ENCODE measurements at places on chromosomes 4 and X.
A peak's percentile ranks its signal among the peaks of the same experiment; 100 is the strongest.

- DNase-seq = no peak
These were observed 105.7 kb upstream of the RASGEF1B start for GRCh38 chr4:81577392-81577791.

GRCh38 chr4:158538911-158539310 lies 17.2 kb downstream of the RXFP1 start:
- DNase-seq = no peak

- no peak for DNase-seq
These were observed 1.9 kb downstream of the MAN2B2 start for GRCh38 chr4:6576932-6577331.

DNA sequence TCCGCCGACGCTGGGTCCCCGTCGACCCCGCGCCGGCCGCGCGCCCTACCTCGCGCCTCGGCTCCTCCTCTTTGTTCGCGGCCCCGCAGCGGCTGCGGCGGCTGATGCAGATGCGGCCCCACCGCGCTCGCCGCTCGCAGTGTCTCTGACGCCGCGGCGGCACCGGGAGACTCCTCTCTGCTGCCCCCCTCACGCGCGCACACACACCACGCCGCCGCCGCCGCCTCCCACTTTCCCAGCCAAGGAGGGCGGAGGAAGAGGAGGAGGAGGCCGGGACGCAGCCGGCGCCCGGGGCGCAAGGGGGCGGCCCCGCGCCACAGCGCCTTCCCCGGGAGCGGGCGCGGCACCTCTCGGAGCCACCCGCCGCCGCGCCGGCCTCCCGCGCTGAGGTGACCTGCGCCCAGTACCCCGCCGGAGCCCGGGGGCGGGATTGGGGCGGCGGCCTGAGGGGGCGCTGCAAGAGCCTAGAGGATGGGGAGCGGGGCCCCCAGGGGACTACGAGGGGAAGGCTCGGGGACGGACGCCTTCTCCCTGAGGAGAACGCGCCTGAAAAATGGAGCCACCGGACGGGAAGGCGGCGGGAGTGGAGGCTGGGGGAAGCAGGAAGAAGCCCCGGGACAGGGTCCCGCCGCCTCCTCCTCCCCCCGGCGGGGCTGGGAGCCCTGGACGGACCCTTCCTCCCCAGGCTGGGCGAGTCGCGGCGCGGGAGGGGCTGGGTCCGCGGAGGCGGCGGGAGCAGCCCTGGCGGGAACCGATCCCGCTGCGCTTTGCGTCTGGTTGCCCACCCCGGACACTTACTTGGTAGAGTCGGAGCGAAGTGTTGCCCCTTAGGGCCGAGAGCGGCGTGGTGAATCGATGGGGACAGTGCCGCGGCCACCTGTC lies at the start of gene SH3RF1:
Gene SH3RF1, minus strand, starts transcription at position 147 of the 882 bp plus-strand sequence. CDS start 1,744 bp downstream, outside the sequence.
- peak; percentile 93 for DNase-seq

GRCh38 chrX:71291381-71291780 lies 7.9 kb downstream of the NONO start:
- no peak for DNase-seq

GRCh38 chrX:10120828-10121227 lies 35.9 kb upstream of the CLCN4 start:
- no peak for DNase-seq

- DNase-seq = no peak
These were observed 96.2 kb upstream of the APOOL start for GRCh38 chrX:84907324-84907968.

DNA sequence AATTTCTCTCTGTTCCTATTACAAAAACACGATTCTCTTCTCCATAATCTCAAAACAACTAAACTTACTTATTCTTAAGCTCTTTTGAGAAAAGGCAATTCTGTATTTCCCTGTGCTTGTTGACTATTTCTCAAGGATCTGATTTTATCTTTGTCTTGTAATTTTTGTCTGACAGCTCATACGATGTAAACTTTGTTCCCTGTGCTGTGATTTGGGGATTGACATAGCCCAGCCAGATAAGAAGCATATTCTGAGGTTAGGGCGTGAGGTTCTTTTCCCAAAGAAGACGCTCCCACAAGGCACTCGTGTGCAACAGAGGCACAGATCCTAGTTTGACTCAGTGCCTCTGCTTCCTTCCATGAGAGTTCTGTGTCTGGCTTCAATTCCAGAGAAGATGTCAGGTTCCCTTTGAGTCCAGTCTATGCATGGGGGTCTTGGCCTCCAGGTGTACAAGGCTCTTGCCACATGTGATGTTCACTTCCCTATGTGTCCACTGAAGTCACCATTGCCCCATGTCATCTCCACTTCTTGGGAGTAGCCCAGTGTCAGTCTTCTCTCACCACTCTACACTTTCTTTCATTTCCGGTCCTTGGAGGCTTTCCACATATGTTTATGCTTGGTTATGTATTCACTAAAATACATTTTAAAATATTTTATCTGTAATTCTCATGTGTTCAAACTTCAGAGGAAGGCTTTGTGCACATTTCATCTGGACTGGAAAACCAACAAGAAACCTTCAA lies 94.8 kb downstream of the MID1 start:
- DNase-seq = no peak

GRCh38 chr4:166839615-166840251 lies 394.6 kb downstream of the SPOCK3 start:
- DNase-seq = no peak

DNA sequence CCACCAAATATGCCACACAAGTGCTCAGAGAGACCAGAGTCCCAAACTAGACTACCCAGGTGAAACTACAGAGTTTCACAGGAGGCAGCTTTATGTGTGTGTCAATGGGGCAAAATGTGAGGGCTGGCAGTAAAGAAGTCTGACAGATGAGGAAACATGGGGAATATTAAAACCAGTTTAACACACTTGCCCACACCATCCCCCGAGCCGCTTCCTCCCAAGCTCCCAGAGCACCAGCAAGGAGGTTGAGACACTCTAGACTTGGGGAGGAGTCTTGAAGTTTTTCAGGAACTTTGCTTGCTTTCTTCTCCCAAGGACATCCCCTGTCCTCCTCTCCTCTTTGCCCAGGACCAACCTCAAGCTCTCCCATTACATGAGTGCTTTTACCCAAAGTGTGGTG lies 94.7 kb upstream of the SPRY1 start:
- no peak for DNase-seq

DNA sequence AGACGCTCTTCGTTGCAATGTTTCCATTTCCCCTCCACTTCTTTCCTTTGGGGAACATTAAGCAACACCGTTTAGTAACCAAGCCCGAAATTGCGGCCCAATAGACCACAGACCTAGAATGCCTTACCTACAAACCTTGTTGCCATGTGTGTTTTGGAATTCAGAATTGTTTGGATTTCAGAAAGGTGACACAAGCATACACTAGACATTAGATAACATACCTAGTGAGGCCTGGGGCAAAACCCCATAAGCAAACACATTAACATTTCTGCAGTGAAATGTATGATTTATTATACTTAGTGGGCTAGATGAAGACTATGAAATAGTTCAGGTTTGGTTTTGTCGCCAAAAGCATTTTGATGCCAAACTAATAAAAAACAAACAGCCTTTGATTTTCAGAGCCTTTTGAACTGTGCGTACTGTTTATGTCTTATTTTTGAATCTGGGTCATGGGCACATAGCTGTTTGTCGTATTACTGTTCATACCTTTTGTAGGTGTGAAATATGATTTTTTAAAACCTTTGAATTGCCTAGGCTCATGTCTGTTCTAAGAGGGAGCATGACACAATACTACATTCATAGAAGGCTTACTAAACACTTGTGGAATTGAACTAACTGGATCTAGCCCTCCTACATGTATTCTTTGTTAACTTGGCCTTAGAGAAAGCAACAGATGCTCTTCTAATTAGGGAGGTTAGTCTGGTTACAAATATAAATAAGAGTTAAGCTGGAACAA lies 88.6 kb upstream of the TMEM164 start:
- no peak for DNase-seq

DNA sequence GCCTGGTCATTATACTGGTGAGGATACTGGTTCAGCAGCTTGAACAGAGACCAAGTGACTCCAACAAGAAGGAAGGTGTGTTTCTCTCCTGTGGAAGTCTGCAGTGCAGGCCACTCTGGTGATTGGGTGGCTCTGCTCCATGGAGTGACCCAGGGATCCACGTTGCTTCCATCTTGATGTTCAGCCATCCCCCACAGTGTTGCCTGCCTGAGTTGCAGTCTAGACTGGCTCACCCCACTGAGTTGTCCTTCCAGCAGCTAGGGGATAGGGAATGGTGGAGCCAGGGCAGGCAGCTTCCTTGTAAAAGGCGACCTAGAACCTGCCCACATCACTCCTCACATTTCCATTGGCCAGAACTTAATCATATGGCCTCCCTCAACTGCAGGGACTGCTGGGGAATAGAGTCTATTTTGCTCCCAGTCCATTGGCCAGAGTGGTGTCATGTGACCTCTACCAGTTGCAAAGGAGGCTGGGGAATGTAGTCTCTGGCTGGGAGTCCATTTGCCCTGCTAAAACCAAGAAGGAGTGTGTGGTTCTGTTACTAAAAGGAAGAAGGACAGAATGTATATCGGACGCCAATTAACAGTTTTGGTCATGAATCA lies 8.0 kb downstream of the MAN2B2 start:
- DNase-seq = no peak

DNA sequence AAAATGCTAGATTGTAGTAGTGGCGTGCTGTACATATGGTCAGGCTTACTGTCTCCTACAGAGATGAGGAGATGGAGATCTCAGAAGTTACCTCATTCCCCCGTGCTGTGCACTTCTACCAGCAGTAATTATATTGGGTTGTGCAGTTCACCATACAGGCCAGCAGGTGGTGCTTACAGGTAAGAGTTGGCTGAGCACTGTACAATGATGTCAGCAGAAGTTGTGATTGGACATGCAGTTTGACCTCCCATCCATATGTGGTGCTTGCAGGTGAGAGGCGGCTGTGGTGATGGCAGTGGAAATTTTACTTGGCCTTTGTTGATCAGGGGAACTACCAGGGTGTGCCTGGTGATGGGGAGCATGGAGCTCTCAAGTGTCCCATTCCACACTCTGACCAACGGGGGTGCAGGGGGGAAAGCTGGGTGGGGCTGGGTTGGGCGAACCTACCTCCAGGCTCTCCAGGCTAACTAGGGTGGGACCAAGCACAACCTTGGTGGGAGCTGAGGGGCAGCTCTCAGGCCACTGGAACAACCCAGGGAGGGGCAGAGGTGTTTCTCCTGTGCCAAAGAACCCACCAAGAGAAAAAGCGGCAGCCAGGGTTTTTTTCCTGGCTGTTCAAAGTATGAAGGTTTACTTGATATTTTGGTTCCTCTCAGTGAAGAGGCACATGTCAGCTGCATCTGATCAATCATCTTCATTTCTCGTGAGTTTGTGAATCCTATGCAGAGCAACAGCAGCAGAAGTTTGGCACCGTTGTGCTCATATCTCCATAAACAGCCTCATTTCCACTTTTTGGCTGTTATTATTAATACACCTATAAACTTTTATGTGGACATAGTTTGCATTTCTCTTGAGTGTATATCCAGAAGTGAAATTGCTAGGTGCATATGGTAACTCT lies 73.8 kb upstream of the FREM3 start:
- no peak for DNase-seq

GRCh38 chr4:125750828-125751466 lies 436.2 kb downstream of the FAT4 start:
- DNase-seq = peak; percentile 36

DNA sequence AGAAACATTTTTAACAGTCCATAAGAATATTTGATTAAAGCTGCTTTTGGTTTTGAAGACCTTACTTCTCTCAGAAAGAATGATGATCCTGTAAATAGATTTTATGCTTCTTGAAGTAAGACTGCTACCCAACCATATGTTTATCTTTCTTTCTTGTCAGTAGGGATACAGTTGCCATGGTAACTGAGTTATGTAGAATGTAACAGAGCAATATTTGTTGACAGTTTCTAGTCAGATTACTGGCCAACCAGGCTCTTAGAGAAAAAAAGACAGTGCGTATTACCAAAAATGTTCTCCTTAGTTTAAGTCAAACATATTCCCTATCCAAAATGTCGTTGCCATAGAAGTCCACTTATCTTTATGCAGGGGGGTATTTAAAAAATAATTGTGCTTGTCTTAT lies 456.8 kb downstream of the PRR32 start:
- no peak for DNase-seq

DNA sequence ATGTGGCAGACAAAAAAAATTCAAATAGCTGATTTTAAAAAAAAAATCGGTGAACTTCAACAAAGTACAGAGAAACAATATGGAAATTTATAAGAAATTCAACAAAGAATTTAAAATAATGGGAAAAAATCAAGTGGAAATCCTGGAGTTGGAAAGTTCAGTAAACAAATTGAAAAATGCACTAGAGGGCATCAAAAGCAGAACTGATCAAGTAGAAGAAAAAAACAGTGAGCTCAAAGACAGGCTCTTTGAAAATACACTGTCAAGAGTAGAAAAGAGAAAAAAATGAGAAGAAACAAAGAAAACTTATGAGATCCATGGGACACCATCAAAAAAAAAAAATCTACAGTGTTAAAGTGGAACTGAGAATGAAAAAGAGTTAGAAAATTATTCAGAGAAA lies 19.6 kb upstream of the FRG1 start:
- no peak for DNase-seq

- no peak for DNase-seq
These were observed 679.3 kb downstream of the FAT4 start for GRCh38 chr4:125994024-125994423.

GRCh38 chr4:14928035-14928434 lies 74.2 kb upstream of the CPEB2 start:
- peak; percentile 65 for DNase-seq

DNA sequence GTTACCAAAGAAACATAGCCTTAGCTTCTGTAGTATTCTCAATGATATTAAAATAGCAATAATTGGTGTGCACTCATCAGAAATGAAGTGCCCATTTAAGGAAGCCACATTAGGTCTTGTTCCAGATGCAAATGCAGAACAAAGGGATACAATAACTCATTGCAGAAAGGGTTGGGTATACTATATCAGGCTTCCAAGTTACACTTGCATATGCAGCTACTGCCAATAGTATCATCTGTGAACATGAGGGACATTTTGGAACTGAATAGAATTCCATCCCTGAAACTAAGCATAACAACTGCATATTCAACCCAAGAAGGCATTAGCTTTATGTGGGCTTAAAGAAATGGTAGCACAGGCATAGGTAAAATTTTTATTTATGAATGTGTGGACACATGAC lies 167.8 kb downstream of the ANTXR2 start:
- no peak for DNase-seq
